ENCODE measurements at places on chromosomes 3 and 15.

- no peak for DNase-seq
Measured at GRCh38 chr3:64223791-64224745, 1.2 kb downstream of the PRICKLE2 start.

DNA sequence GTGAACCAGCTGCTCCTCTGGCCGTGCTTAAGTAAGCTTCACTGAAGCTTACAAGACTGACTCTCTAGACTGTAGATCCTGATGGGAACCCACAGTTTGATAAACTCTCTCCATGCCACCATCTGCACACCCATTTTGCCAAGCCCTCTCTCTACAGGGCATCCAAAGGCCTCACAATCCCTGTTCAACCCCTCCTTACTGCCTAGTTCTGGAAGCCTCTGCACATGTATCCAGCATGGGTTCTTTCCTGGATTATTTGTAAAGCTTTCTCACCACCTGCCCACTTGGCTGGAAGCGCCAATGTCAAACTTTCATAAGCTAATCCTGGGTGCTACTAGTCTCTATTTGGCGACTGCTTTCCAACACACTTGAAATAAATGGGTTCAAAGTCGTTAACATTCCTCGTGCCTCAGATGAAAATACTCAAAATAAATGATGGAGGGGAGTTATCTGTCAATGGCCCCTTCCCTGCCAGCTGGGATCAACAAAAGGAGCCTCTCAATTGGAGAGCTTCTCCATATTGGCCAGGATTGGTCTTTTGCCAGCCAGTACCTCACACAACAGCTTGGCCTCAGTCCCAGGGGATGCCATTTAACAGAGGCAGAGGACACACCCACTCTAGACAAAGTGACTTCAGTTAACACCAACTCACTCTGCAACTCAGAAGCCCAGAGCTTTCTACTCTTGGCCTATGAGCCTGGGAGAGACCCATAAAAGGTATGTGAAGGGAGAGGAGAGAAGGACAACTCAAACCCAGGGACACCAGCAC is 48.1 kb downstream of the SH3BP5 start:
- no peak for DNase-seq

DNA sequence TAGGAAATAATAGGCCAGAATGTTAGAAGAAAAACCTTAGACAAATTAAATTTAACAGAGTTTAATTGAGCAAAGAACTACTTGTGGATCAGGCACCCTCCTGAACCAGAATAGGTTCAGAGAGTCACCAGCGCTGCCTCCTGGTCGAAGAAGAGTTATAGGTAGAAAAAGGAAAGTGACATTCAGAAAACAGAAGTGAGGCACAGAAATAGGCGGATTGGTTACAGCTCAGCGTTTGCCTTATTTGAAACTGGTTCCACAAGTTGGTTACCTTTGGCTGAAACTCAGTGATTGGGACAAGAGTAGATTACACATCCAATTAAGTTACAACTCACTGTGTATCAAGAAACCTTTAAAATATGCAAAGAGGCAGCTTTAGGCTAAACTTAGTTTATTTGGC is 4.4 kb downstream of the AADAC start:
- no peak for DNase-seq

- DNase-seq = no peak
Measured at GRCh38 chr3:32438596-32439344, 47.1 kb downstream of the CMTM7 start.

DNA sequence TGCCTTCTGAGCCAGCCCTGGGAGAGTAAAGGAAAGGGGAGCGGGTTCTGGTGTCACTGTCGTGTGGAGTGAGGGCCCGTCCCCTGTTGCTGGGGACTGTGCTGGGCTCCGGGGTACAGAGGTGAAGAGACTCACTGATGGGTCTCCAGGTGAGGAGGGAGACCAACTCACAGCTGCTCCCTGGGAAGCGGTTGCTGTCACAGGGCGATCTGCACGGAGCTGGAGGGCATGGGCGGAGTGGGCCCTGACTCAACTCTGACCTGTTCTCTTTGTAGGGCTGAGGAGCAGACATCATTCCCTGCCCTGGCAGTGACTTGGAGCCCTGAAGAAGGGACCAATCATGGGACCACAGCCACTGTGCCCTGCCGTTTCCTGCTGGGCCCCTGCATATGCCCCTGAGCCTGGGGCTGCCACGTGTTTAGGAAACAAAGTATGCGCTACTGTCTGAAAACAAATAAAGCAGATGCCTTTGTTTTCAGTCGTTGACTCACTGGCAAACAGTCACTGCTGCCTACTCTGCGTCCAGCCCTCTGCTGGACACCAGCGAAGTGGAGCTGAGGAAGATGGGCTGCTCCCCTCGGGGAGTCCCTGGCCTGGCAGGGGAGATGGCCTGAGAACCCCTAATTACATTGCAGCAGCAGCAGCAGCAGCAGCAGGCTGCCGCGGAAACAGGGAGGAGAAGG is 22.9 kb upstream of the PLXNA1 start:
- DNase-seq = no peak

DNA sequence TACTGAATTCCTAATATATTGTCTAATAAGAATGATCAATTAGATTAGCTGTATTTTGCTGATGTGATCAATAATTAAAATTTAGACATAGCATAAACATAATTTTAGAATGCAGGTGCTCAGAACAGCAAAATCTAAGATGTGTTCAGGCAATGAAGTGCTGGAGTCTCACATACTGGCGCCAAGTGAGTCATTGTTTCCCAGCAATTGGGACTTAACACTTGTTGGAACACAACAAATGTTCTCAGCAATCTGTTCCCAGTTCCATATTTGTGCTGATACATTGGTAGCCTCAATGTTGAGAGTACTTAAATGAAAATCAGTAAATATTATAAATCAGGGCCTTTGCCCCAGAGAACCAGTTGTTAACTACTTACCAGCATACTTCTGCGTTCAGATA is 619.0 kb downstream of the ROBO1 start:
- DNase-seq = no peak

- DNase-seq = no peak
Measured at GRCh38 chr15:35067496-35068347, 17.4 kb downstream of the NANOGP8 start.

- no peak for DNase-seq
Measured at GRCh38 chr3:81684751-81685395, 76.6 kb downstream of the GBE1 start.

DNA sequence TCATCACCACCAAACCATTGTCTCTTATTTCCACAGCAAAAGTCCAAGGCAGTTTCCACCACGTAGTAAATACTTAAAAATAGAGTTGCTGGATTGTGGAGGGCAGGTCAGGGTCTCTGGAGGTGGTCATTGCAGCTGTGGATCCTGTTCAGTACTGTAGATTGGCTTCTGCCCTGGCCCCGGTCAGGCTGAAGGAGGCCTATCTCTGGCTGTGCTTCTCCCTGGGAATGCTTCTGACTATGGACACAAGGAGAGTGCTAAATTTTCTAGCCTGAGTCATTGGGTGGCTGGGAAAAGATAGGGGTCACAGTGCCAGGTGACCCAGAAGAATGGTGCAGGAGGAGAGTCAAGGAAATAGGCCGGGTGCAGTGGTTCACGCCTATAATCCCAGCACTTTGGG is 26.3 kb upstream of the GMPPB start:
- no peak for DNase-seq

- no peak for DNase-seq
Measured at GRCh38 chr3:22263042-22263441, 512.0 kb upstream of the ZNF385D start.

- DNase-seq = no peak
Measured at GRCh38 chr3:25861566-25861965, 71.7 kb downstream of the OXSM start.

GRCh38 chr15:51620641-51621040 is 1.9 kb downstream of the DMXL2 start:
- DNase-seq = no peak

DNA sequence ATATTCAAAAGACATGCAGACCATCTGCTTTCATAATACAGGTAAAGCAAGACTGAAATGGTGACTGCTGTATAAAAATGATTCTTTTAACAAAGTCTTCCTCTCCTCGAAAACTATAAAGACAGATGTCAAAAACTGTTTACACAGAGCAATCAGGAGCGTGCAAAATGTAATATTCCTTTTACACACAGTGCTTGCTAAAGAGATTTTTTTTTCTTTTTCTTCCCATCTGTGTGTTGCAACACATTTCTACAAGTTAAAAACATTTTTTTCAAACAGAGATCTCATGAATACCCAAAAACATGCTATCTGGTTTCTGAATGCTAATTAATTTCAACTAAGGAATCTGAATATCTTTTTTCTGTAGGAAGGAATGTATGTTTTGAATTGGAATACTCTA is 22.1 kb downstream of the SATB1 start:
- no peak for DNase-seq

- no peak for DNase-seq
Measured at GRCh38 chr15:31470756-31471155, 144.1 kb downstream of the KLF13 start.

- DNase-seq = peak; percentile 67
Measured at GRCh38 chr3:33074217-33075067, 22.5 kb downstream of the GLB1 start.

DNA sequence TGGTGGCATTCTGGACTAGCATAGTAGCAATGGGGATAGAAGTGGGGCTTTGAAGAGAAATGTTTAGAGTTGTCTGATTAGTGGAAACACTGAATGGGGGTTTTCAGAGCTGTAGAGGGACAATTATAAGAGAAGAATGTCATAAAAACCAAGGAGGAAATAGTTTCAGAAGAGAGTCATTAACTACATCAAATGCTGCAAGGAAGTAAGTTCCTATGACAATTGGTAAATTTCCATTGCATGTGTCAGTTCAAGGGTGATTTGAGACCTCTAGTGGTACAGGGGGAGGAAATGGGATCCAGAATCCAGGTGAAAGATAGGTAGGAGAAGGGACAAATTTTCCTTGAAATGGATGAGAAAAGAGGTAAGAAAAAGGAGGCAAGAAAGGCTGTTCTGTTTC is 68.3 kb upstream of the TBC1D5 start:
- DNase-seq = no peak

GRCh38 chr15:52118969-52119749 is 6.6 kb upstream of the BCL2L10 start:
- DNase-seq = no peak

DNA sequence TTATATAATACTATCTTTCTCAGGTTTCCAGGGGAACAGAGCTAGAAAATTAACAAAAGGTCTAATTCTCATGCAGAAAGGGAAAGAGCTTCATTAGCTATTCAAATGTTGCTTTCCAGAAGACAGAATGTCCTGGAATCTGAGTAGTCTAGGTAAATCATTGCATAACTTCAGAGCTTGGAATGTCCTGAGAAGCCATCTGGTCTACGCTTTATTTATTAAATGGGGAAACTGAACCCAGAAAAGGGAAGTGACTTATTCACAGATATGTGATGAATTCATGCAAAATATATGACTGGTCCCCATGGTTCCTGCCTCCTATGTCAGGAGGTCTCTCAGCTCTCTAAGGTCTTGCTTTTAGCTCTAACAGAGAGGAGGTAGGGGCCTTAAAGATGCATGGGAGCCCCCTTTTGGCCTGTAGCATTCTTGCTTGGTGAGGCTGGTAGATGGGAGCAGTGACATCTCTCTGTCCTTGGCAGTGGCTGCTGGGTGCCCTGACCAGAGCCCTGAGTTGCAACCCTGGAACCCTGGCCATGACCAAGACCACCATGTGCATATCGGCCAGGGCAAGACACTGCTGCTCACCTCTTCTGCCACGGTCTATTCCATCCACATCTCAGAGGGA is 99.2 kb downstream of the CEMIP start:
- DNase-seq = no peak

GRCh38 chr3:168545591-168545990 is 449.9 kb upstream of the GOLIM4 start:
- DNase-seq = no peak

DNA sequence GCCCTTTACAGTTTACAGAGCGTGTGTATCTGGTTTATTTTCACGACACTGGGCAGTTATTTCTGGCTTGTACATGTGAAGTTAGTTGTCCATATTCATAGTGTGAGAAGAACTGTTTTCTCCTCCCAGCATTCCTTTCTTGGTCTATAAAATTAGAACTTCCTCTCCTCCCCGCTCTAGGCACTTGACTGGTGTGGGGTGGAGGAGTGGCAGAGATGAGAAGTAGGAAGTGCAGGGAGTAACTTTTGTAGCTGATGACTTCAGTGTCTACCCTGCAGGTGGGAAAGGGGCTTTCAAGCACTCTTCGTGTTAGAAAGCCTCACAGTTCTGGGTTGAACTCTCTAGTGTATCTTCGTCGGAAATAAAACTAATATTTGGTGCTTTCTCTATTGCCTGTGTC is 13.4 kb downstream of the APOD start:
- no peak for DNase-seq

- DNase-seq = no peak
Measured at GRCh38 chr3:194421-194820, 2.1 kb upstream of the CHL1 start.
